Spinal cord (tissue), 10 donors: ENCODE measurements at places on chromosomes 16 and 17.
A peak's percentile ranks its signal among the peaks of the same experiment; 100 is the strongest.

DNA sequence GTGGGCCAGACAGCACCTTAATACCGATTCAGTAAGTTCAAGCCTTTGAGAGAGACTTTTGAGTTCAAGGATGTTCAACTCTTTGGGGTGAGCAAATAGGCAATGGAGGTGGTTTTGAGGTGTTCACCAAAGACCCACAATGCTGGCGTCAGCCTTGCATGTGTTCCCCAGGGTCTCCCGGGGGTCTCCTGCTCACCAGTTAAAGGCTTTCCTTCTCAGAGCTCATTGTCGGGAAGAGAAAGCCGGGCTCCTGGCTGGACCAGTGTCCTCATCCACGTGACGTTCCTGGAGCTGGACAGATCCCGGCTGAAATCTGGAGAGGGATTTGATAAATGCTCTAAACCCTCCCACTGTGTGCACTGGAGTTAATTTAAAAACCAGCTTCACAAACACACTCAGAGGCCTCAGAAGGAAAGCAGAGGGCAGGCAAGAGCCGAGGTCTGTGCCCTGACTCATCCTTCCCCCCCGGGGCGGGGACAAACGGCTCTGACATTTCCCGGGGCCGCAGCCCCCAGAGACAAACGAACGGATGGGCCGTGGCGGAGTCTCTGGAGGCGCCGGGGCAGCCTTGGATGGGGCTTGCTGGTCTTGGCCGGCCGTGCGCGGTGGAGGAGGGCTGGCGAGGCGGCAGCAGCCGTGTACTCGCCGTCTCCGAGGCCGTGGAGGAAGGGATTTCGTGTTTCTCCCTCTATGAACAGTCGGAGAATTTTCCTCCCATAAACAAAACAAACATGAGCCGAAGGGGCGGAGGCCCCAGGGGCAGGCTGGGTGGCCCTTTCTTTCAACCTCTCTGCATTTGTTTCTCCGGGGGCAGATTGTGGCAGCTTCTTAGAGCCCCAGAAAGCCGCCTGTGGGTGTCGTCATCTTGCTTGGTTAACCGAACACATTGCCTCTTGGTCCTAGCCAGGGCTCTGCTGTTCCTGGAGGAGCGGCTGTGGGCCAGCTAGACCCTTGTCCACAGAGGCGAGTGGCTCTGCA lies 94.2 kb downstream of the NTN1 start:
- H3K27ac ChIP-seq, result peak overlapping the region; percentile 79
- H3K27me3 ChIP-seq, result no peaks in the 10 kb centered on the region
- no peak for DNase-seq
- H3K4me1 ChIP-seq, result peaks cover 27% of the 10 kb centered on the region
- H3K36me3 ChIP-seq, result no peaks in the 10 kb centered on the region
- H3K4me3 ChIP-seq, result peak overlapping the region; percentile 24

DNA sequence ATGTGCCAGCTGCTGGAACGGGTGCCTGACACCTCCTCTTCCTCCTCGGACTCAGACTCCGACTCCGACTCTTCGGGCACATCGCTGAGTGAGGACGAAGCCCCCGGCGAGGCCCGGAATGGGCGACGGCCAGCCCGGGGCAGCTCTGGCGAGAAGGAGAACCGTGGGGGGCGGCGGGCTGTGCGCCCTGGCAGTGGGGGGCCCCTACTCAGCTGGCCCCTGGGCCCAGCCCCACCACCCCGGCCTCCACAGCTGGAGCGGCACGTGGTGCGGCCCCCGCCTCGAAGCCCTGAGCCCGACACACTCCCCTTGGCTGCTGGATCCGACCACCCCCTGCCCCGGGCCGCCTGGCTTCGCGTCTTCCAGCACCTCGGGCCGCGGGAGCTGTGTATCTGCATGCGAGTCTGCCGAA lies 6.8 kb downstream of the FBXL19 start:
- no peaks in the 10 kb centered on the region for H3K27me3 ChIP-seq
- no peak overlapping the region for H3K4me3 ChIP-seq
- peaks cover 96% of the 10 kb centered on the region for H3K36me3 ChIP-seq
- no peak overlapping the region for H3K27ac ChIP-seq

DNA sequence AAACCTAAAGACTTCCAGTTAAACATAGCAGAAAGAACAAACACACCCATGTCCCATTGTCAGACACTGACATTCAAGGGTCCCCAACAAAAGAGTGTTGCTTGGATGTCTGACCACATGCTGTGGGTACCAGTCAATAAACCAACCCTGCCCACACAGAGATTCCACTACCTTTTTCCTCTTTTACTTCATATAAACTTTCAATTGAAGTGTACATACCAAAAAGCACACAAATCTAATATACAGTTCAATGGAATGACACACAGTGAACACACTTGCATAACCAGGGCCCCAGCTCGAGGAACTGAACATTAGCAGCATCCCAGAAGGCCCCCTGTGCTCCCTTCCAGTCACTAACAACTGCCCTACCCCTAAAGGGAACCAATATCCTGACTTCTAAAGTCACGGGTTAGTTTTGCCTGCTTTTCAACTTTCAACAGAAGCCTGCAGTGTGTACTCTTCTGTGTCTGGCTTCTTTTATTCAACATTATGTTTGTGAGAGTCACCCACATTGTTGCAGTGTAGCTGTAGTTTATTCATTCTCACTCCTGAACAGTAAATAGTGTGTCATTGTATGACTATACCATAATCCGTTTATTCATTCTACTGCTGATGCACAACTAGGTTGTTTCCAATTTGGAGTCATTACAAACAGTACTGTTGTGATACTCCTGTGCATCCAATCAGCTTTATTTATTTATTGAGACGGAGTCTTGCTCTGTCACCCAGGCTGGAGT lies 18.0 kb downstream of the CFDP1 start:
- H3K4me3 ChIP-seq, result no peak overlapping the region
- peaks cover 15% of the 10 kb centered on the region for H3K36me3 ChIP-seq
- H3K4me1 ChIP-seq, result peaks cover 3% of the 10 kb centered on the region
- DNase-seq, result no peak
- no peak overlapping the region for H3K27ac ChIP-seq

- peaks cover 14% of the 10 kb centered on the region for H3K4me1 ChIP-seq
- H3K4me3 ChIP-seq, result no peak overlapping the region
- H3K27ac ChIP-seq, result no peak overlapping the region
- H3K36me3 ChIP-seq, result peaks cover 94% of the 10 kb centered on the region
- no peaks in the 10 kb centered on the region for H3K27me3 ChIP-seq
These were observed 7.3 kb downstream of the ACADVL start for GRCh38 chr17:7226721-7227710.

DNA sequence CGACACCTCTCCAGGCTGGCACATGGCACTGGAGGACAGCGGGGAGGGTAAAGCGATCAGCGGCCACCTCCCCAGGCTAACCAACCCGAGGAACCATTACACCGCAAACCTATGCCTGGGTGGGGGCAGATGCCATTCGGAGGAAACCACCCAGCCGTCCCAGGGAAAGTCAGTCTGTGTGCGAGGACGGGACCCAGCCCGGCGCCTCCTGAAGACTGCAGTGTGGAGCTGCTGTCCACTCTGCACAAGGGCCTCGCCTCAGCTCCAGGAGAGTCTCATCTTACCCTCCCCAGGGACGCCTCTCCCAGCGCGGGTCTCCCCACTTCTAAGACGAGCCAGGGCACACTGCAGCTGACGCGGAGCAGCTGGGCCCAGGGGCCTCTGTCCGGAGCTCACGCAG lies 8.0 kb downstream of the SLC38A10 start:
- H3K4me3 ChIP-seq, result no peak overlapping the region
- no peaks in the 10 kb centered on the region for H3K27me3 ChIP-seq
- no peak for DNase-seq
